NCI-H1436 treated with DMSO at 0.1 percent for 48 hours (cell line): ENCODE measurements at places on chromosomes 16 and 17.

DNA sequence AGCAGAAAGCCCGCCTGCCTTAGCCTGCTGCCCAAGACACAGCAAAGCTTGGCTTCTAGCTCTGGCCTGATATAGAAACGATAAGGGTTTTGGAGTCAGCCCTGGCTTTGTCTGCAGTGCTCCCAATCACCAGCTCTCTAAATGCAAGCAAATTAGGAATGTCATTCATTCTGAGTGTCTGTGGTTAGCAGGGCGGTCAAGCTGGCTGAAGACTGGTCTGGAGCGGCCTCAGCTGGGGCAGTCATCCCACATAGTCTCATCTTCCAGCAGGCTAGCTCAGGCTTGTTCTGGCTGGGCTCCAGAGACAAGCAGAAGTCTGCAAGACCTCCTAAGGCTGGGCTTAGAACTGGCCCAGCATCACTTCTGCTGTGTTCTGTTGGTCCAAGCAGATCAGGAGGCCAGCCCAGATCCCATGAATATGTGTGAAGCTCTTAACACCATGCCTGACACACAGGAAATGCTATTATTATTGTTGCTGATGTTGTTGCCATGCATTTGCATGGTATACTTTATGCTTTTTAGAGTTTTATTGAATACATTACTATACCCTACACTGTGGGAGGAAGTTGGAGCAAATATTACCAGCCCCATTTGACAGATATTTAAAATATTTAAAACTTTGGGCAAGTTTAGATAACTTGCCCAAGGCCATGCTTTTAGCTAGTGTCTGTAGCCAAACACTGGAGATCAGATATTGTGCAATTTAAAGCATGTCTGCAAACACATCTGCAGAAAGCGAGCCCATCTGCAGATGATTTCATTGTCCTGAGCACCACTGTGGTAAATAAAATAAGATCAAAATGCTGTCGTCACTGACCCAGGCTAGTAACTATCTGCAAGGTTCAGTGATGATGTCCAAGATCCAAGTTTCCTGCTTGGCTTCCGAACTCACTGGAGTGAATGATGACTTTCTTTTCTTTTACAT is 24.8 kb downstream of the TMC7 start:
- no peak for DNase-seq

- no peak for DNase-seq
Observed at GRCh38 chr17:29070781-29071180, 27.8 kb downstream of the PIPOX start.

- no peak for DNase-seq
Observed at GRCh38 chr16:88329726-88330700, 52.7 kb upstream of the ZNF469 start.

DNA sequence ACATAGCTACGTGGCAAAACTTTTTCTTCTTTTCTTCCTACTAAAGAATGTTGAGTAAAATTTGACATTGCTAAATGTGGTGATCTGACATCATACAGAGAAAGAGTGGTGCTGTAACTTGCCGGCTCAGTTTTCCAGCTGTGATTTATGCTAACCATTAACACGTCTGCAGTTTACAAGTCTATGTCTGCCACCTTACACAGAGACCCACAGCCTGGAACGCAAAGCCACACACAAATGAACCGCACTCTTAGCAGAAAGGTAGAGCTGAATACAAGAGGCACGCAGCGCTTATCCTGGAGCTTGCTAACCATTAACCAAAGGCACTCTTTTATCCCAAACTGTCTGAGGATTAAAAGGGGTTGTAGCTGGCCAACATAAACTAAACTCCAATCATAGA is 31.9 kb downstream of the CACNG1 start:
- DNase-seq = no peak

DNA sequence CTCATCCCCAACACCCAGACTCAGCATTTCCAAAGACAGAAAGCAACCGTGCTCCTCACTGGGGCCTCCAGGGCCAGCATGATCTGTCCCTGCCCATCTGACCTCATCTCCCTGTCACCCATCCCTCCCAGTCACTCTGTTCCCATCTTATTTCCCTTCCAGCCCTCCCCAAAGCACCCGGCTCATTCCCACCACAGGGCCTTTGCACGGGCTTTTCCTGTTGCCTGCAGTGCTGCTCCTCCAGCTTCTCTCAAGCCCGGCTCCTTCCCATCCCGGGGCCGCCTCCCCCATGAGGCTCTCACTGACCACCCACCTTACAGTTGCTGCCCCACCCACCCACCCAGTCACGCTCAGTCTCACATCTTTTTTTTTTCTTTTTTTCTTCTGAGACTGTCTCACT is 54.8 kb downstream of the RMI2 start:
- DNase-seq = no peak

DNA sequence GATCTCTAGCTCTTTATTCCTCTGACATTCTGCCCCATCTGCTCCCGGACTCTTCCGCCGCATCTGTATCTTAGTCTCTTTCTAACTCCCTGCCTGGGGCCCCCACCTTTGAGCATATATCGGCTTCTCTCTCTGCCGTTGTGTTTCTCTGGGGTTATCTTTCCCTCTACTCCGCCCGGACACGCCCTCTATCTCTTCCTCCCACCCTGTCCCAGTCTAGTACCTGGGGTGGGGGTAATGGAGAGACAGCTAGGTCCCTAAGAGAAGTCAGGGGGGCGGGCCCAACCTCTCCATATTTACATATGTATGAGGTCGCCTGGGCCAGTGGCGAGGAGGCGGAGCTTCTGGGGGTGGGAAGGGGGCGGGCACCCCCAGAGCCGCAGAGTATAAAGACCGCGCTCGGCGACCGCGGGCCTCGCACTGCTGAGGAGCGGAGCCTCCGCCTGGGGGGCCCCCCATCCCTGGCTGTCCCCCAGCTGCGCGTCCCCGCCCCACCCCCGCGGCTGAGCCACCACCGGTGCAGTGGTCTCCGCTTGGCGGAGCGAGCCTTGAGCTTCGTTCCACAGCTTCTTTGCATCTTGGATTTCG is at the start of gene ATP1B2:
TSS of gene ATP1B2 (plus strand) at position 418 of the 588 bp plus-strand sequence. CDS start 593 bp downstream, outside the sequence.
- DNase-seq = no peak

DNA sequence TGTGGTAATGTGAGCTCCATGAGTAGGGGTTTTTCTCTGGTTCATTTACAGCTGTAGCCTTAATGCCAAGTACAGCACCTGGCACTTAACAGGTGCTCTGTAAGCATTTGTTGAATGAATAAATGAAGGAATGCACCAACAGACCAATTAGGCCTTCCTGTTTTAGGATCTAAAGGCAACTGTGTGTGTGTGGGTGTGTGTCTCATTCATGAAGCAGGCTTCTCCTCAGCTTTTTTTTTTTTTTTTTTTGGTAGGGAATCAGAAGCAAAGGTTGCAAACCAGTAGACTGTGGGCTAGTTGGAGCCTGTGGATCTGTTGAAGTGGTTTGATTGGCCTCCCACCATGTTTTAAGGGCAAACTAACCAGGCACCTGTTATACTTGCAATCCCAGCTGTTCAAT is 48.1 kb downstream of the HS3ST2 start:
- DNase-seq = no peak

DNA sequence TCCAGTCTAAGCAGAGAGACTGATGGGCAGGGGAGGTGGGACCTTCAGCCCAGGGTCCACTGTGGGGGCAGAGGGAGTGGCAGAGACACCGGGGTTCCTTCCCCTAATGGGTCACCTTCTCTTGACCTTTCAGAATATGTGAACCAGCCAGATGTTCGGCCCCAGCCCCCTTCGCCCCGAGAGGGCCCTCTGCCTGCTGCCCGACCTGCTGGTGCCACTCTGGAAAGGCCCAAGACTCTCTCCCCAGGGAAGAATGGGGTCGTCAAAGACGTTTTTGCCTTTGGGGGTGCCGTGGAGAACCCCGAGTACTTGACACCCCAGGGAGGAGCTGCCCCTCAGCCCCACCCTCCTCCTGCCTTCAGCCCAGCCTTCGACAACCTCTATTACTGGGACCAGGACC is 2.8 kb downstream of the MIEN1 start:
- no peak for DNase-seq

DNA sequence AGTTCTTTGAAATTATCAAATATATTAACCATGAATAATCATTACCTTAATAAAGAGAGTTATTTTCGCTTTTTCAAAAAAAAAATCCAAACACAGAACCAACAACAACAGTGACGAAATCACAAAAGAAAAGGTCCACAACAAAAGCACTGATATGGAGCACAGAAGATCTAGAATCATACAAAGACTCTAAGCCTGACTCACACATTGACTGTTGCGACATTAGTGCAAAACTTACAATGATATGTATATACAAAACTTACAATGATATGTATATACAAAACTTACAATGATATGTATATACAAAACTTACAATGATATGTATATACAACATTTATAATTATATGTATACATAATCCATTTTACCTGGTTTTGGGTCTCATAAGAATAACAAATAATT is 117.7 kb downstream of the USP22 start:
- no peak for DNase-seq

DNA sequence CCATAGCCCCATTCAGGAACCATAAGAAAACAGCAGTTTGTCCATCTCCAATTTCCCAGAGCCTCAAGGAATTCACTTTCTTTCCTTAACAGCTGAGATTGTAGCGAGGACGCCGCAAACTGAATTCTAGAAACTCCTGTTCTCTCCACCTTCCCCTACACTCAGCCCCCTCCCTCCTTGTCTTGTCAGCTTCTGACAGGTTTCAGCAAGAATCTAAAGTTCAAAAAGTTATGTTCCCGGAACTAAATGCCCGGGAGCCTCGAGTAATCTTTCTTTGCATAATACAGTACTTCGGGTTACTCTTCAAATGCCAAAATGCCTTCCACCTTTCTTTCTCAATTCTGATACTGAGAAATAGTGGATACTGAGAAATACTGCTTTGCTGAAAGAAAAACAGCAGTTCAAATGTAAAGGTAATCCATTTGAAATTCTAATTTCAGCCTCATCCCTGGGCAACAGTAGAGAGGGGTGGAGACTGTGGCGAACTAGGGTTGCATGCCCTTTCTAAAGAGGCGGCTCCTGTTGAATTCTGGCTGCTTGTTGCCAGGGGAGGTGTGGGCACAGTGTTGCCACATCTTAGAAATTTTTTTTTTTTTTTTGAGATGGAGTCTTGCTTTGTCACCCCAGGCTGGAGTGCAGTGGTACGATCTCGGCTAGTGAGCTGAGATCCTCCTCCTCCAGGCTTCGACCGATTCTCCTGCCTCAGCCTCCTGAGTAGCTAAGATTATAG is 63.5 kb upstream of the USP7 start:
- DNase-seq = no peak

GRCh38 chr17:65925606-65926307 is 266.2 kb downstream of the CEP112 start:
- DNase-seq = no peak
